ENCODE measurements at places on chromosomes 1 and 21. TPM values are rescaled to one million over a fixed set of nuclear protein-coding genes. Genes with fewer than 3 reads are reported as not detected.

DNA sequence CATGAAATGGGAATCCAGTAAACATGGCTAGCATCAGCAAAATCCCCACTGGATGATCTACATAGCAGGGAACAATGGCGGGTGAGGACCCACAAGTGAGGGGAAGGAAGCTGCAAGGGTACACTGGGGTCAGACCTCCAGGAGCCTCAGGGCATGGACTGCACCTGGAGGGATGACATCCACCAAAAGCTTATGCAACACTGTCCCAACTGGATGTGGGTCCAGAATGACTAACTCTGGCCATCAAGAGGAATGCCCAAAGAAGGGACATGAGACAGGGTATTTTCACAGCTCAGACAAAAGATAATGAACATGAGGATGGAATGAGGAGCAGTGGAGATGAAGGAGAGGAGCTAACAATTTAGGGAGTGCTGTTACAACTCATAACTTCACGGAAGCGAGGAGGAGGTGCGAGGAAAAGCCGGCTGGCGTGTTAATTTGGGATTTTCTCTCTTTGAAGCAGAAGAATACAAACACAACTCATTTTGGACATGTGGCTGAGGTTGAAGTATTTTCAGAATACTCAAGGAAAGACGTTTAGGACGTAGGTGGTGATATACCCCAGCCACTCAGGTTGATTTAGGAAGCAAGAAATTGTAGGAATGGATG lies 5.7 kb downstream of the HLCS start:
- DNase-seq: no peak

GRCh38 chr1:32997381-32997891 lies 32.8 kb upstream of the RNF19B start:
- no peak for DNase-seq

Gene DMBX1
- 0.79 TPM for total RNA-seq

DNA sequence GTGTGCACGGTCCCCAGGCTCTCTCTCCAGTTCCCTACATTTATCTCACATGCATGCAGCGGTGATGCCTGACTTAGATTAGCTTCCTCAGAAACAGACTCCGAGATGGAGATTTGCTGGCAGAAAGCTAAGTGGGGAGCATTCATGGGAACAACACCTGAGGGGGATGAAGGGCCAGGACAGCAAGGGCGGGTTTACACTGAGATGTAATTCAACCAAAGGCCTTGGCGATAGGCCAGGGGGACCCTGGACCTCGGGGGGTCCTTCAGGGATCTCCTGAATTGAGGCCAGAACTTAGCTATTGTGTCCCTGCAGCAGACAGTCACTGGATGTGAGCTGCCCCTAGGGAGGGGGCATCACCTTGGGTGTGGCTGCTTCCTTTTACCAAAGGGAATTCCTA lies 246.1 kb upstream of the CSF3R start:
- DNase-seq: no peak

Gene KCNJ10
- not detected for total RNA-seq

- no peak for DNase-seq
These were observed 585 bp downstream of the NEGR1 start for GRCh38 chr1:72281637-72282270.

Gene ASCL5
- 0.38 TPM for total RNA-seq

- DNase-seq: no peak
These were observed 75.6 kb downstream of the MRPS6 start for GRCh38 chr21:34148826-34149558.

GRCh38 chr1:207996636-207997035 lies 85.7 kb upstream of the CD34 start:
- no peak for DNase-seq

GRCh38 chr1:206143537-206144172 lies 26.5 kb upstream of the AVPR1B start:
- DNase-seq: no peak

DNA sequence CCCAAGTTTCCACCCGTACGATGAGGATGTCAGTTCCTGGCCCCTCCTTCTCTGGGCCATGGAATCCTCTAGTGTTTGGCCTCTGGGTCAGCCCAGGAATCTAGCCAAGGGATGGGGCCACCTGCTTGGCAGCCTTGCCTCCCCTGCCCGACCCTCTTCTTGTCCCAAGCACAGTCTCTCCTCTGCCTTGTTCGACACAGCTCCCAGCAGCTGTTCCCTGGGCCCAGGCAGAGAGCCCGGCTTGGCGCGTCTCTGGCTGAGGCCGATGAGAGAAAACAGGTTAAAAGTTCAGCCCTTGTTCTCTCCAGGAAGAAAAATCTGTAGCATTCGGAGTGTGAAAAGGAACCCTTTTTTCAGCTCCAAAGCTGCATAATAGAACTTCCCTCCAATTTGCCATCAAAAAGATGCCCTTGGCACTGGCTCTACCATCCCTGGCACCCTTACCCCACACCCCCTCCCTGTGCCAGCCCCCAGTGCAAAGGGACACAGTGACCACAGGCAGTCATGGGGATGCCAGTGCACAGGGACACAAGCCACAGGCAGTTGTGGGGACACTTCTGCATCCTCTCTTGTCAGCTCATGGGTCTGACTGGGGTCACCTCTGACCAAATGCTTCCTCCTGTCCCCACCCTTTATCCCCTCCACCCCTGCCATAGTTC lies 68.4 kb downstream of the EPHB2 start:
- DNase-seq: no peak

Gene OLIG2
- not detected for total RNA-seq

GRCh38 chr1:228486596-228487335 lies 416 bp upstream of the RNF187 start:
- DNase-seq: peak; percentile 80

Gene GLIS1
- not detected for total RNA-seq

GRCh38 chr1:80639777-80640533 lies 1160.8 kb upstream of the ADGRL2 start:
- DNase-seq: no peak

- DNase-seq: no peak
These were observed 3.1 kb upstream of the GJC2 start for GRCh38 chr1:228146417-228147150.

DNA sequence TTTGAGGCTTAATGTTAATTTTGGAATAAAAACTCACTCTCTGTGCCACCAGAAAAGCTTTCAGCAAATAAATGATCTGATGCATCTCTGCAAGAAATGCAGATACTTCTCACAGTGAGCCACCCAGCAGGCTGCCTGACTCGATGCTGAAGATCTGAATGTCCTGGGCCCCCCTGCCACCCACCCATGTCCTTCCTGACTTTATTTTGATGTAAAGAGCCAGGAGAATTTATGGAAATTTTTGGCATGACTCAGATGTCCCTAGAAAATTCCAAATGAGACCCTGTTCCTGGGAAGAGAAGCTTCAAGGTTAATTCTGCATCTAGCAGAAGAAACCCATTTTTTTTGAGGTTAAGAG lies 62.8 kb upstream of the COA6 start:
- no peak for DNase-seq

DNA sequence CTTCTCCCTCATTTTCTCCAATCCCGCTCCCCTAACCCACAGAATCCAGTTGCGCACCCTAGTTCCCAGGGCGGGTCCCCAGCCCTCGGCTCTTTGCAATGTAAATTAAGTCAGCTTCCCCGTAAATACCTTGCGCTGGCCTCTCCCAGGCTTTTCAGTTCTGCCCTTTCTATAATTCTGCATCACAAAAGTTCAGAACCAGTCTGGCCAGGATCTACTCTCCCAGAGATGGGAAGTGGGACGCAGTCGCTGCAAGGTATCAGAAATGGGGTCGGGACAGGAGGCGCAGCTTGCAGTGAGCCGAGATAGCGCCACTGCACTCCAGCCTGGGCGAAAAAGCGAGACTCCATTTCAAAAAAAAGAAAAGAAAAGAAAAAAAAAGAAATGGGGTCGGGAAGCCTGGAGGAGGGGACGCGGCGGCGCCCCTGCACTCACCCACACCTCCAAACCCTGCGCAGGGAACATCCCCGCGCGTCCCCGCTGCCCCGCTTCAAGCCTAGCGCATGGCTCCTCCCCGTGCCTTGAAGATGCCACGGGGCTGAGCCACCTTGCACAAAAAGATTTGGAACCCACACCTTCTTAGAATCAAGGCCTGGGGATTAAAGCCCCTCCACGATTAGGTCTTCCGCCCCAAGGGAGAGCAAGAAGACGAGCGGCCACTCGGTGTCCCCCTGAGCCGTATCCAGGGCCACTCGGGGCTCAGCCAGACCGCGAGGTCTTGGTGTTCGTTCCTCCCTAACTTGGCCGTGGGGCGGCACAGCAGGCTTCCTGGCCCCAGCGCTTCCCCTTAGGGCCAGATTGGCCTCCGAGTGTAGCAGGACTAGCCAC lies 27.2 kb upstream of the ITLN2 start:
- no peak for DNase-seq

DNA sequence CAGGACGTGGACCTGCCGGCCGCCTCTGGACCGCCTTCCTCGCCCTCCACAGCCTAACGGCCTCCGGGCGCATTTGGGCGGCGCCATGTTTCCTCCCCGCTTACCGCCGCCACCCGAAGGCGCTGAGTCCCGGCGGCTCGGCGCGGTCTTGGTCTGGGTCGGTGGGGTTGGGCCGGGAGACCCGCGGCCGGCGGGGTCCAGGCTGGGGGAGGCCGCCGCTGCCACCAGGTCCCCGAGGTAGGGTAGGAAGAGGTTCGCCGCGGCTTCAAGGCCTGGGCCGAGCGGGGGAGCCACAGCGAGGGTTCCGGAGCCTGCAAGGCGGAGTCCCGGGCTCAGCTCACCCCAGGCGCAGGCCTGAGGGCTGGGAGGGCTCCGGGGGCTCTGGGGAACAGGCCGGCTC lies 5.5 kb downstream of the OR2C3 start:
- DNase-seq: no peak

- DNase-seq: no peak
These were observed 59.0 kb downstream of the UBE2T start for GRCh38 chr1:202282596-202283283.

Gene DNAJC11
- 49.2 TPM for total RNA-seq

Gene AADACL4
- total RNA-seq: not detected

DNA sequence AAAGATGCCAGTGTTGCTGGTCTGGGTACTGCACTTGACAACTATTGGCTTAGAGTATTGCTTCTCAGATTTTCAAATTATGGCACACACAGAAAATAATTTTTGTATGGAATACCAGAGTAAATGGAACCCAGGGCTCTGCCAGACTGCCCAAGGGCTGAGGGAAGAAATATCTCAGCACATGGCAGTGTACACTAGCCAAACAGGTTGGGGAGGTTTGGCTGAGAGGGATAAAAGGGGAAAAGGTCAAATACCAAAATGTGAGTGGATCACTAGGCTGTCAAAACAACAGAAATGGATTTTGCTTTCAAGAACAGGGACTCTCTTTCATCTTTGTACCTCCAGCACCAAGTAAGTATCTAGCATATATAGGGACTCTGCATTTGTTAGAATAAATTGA lies 3.0 kb upstream of the RGS8 start:
- DNase-seq: peak; percentile 53

- no peak for DNase-seq
These were observed 55.0 kb upstream of the SERBP1 start for GRCh38 chr1:67485046-67485811.

Gene NCAM2
- total RNA-seq: not detected

Gene ADORA3
- not detected for total RNA-seq

GRCh38 chr1:180923021-180923841 lies 10.5 kb downstream of the KIAA1614 start:
- peak; percentile 67 for DNase-seq

DNA sequence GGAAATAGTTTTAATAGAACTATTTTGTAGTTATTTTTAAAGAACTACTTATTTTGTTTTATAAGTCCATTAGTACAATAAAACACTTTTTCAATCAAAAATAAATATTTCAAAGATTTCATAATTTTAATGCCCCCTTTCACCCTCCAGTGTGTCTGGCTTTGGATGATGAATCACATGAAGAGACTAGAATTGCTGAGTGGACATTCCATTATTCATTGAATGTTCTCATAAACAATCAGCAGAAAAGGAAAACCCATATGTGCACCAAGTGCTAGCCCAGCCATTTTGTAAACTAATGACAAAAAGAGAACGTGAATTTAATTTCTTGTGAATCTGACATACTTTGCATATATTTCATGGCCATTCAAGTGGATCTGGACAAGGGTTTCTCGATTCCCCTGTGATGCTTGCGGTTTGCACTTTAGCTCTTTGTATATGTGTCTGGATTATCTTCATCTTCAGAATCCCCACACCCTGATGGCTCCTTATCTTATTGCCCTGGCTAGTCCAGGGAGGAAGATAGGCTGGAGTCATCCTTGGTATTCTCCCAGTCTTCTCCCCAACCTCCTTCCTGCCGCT lies 20.7 kb upstream of the CHIA start:
- DNase-seq: no peak

- DNase-seq: no peak
These were observed 459.6 kb downstream of the PTPRC start for GRCh38 chr1:199098468-199098867.

DNA sequence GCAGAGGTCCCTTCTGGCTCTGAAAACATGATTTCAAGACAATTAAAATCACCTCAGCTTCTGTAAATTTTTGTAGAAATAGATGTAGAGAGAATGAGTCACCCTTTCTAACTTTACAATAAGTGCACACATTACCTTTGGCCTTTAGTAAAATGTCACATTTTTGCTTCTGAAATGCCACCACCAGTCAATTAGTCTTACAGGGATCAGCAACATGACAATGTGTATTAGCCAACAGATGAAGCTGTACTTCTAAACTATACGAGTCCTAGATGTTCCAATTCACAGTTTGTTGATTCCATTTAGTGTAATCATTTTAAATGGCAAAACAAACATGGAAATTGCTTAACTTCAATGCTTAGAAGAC lies 23.1 kb downstream of the C21orf91 start:
- DNase-seq: no peak

- DNase-seq: no peak
These were observed 49.1 kb downstream of the DMRTB1 start for GRCh38 chr1:53508056-53508990.

Gene RGSL1
- not detected for total RNA-seq

All from PC-9 (cell line).